ENCODE measurements at places on chromosomes 1 and 21. TPM values are rescaled to one million over a fixed set of nuclear protein-coding genes. Genes with fewer than 3 reads are reported as not detected.

Gene BSND
- not detected for total RNA-seq

DNA sequence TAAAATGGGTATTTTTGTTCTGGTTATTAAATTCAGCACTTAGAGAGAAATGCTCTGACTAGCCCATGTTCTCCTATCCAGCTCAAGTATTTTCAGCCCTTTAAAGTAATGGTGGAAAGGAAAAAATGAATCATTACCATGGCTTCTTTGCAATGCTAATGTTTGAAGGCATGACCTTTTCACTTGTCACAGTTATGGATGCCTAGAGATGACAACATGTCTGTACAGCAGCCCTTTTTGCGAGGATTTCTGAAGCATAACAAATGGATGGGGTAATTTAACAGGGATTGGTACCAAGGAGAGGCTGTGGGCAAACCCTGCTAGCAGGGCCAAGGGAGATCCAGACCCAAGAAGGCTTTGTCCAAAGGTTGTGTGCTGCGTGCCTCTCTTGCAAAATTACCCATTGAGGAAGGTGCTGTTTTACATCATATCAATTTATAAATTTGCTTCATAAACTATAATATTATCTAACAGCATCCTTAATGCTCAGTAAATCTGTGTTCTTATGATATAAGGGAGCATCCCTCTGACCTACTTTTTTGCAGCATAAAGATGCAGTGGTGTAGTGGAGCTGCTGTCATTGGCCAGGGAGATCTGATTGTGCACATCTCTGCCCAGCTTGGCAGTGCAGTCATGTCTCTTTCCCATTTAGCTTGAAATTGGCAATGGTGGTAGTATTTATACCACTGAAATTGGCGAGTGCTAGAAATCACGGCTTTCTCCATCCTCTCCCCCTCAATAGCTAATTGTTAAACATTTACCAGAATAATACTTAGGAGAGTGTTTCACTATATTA, 327.1 kb downstream of the PCP4 start:
- DNase-seq, result no peak

- DNase-seq, result no peak
Measured at GRCh38 chr1:151939779-151940178, 30.5 kb upstream of the THEM4 start.

- no peak for DNase-seq
Measured at GRCh38 chr1:161899091-161899490, 124.6 kb downstream of the OLFML2B start.

DNA sequence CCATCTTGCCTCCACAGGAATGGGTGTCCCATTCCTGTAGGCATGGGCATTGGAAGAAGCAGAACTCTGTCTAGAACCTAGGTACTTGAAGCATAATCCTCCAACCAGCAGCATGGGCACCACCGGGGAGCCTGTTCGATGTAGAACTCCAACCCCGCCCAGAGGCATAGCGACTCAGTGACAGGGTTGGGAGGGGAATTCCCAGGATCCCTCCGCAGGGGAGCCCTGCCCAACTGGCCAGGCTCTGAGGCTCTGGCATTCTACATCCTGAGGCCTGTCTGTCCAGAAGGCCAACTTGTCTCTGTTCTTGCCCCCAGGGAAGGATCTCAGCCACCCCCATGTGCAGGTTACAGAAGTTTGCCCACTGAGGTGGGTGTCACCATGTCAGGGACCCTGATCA, 38.2 kb downstream of the CACNA1S start:
- DNase-seq, result no peak

- DNase-seq, result no peak
Measured at GRCh38 chr1:41648844-41649243, 164.4 kb upstream of the EDN2 start.

Measured in dermis microvascular lymphatic vessel endothelial cell (primary cell).